Hepatic stellate cell (primary cell): ENCODE measurements at places on chromosomes 2 and 18.

GRCh38 chr2:149903626-149904025, 316.1 kb upstream of the MMADHC start:
- DNase-seq = no peak

- no peak for DNase-seq
Measured at GRCh38 chr2:14513903-14514302, 118.6 kb upstream of the LRATD1 start.

GRCh38 chr18:59268721-59269562, 4.3 kb downstream of the RAX start:
- peak; percentile 60 for DNase-seq

GRCh38 chr2:173898996-173899395, 66.2 kb downstream of the SP3 start:
- DNase-seq = no peak

GRCh38 chr18:59085797-59086196, 53.9 kb upstream of the SEC11C start:
- DNase-seq = peak; percentile 44
